Motor neuron (in vitro differentiated cells): ENCODE measurements at places on chromosomes 7 and 10. TPM values are rescaled to one million over a fixed set of nuclear protein-coding genes. Genes with fewer than 3 reads are reported as not detected.

DNA sequence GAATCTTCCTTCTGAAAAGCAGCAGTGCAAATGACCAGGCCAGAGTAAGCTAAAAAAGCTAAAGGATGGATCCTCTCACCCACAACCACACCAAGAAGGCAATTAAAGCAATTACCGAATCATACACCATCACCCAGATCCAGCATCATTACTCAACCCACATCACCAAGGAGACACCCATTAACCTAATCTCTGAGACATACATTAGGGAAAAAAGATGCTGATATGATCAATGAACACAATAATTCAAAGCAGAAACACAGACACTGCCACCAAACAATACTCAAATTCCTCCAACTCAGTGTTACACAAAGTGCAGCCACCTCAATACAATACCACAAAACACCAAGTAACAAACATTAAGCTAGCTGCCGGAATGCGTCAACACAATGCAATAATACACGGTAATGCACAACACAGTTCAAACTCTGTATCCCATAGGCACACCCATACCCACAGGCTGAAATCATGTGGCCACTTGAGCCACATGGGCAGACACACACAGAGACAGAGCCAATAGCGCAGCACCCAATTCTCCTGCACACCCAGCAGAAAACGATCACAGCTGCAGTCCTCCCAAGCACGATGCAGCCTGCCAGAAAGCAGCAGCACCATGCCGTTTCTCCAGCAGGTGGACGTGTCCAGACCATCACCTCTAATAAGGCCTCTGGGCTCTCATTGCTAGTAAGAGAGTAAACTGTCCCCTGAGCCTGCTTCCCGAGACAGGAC lies 21.5 kb downstream of the PAX2 start:
- peak; percentile 58 for ATAC-seq

Gene LFNG
- total RNA-seq: 6.3 and 8.6 TPM in 2 replicates

DNA sequence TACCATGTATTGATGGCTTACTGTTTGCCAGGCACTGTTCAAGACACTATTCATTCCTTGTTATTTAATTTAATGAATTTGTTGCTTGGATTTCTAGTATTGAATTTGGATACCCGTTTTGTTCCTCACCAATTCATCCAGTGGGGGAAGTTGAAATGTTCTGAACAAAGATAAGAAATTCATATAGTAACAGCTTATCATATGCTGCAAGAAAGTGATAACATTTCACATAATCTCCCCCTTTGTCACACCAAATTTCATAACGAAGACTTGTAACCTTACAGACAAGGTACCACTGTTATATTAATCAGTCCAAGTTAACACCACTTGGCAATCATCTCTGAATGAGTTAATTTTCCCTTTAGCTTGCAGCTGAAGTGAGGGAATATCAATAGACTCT lies 42.1 kb downstream of the SCIN start:
- ATAC-seq: no peak

- ATAC-seq: no peak
These were observed 67.3 kb downstream of the CACUL1 start for GRCh38 chr10:118687472-118687871.

GRCh38 chr7:129989466-129989865 lies 36.7 kb upstream of the UBE2H start:
- ATAC-seq: no peak

DNA sequence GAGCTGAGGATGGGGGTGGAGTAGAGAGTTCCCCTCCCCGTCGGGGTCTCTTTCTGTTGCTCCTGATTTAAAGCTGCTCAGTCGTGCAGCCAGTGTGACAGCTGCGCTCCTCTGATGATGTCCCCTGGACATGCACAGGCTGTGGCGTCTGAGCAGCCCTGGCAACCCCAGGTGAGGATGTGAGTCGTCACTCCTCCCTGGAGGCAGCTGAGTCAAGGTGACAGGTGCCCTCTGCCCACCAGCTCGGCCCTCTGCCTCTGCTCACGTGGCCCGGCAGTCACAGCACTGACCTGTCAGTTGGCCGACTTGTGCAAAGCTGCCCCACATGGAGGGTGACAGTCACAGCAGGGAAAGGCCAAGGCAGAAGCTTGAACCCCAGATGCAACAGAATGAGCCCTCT lies 33.9 kb downstream of the ANXA8 start:
- no peak for ATAC-seq

Gene TRPV5
- total RNA-seq: 0.25 TPM in 1 of 2 replicates, not detected in the other

Gene PSTK
- total RNA-seq: 9.7 and 10.1 TPM in 2 replicates

GRCh38 chr7:37048674-37049073 lies 324.4 kb upstream of the AOAH start:
- no peak for ATAC-seq

Gene PPP1R9A
- total RNA-seq: 26.6 and 31.7 TPM in 2 replicates

Gene NPFFR1
- total RNA-seq: 0.09 and 0.46 TPM in 2 replicates

GRCh38 chr7:8418629-8419245 lies 14.7 kb upstream of the NXPH1 start:
- peak; percentile 77 for ATAC-seq
